ENCODE measurements at places on chromosomes 2 and 18.

DNA sequence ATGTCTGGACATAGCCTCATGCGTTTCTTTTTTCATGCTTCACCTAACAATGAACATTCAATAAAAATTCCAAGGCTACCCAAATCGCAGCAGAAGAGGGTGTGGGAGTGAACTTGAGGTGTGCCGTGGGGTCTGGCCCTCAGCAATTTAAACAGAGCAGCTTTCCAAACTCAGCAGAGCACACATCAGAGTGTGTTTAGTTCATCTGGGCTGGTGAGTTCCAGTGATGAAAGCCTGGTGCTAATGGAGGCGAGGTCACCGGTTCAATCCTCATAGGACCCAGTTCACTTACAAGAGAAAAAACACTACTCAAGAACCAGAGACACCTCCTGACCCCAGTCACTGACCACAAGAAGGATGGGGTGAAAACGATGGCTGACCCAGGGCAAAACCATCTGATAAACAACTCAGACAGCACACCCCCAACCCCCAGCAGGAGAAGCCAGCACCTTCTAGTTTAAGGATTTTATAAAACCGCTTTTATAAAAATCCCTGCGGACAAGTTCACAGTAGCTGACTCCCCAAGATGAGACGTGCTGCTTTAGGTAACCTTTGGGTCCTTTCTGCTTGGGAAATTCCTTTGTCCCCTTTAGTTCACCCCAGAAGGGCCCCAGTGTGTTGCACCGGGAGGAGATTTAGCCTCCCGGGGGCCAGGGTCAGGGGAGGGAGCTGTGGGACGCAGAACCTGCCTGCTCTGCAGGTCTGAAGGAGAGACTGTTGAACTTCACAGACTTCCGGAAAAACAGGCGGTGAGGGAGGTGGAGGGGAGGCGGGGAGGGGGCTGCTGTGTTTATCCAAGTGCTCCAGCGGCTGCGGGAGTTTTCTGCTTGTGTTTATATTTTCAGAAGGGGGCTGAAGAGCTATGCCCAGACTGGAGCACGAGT is 152.7 kb upstream of the SOX11 start:
- DNase-seq = no peak

DNA sequence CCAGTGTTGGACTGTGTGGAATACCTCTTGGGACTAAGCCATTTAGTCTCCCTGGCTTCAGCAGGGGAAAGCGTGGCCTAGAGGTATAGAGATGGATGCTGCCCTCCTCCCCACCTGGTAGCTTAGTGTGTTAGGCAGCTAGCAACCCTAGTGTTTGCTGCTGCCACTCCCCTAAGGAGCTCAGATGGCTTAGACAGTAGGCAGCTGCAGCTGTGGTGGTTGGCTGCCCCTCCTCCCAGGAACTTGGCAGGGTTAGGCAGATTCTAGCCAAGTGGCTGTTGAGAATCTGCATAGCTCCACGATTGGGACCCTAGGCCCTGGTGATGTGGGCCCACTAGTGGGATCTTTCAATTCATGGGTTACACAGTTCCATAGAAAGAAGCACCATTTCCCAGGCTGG is 550.4 kb upstream of the CHAC2 start:
- DNase-seq = no peak

- DNase-seq = no peak
Observed at GRCh38 chr2:201411421-201411820, 39.8 kb downstream of the TRAK2 start.

GRCh38 chr2:223779877-223780276 is 57.5 kb downstream of the AP1S3 start:
- no peak for DNase-seq

DNA sequence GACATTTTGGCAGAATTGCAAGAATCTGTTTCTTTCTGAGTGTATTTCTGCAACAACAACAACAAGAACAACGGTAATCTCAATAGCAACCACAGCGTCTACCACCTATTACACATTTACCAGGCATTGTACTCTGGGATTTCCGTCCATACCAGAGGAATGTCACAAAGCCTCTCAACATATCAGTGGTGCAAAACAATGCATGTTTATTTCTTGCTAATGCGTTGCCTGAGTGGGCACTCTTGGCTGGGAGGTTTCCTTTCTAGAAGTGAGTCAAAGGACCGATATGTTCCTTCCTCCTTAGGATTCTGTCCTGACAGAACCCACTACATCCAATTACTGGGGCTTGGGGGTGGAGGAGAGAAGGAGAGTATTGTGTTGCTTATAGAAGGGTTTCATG is 585.6 kb downstream of the TSN start:
- DNase-seq = no peak

Measured in globus pallidus (tissue), 1 donor.